ENCODE measurements at places on chromosomes 12 and 14.

GRCh38 chr12:84397263-84397662 is 515.3 kb downstream of the SLC6A15 start:
- H3K27me3 ChIP-seq, result no peaks in the 10 kb centered on the region
- DNase-seq, result no peak
- no peak overlapping the region for H3K4me3 ChIP-seq
- H3K27ac ChIP-seq, result no peak overlapping the region
- peaks cover 14% of the 10 kb centered on the region for H3K4me1 ChIP-seq

DNA sequence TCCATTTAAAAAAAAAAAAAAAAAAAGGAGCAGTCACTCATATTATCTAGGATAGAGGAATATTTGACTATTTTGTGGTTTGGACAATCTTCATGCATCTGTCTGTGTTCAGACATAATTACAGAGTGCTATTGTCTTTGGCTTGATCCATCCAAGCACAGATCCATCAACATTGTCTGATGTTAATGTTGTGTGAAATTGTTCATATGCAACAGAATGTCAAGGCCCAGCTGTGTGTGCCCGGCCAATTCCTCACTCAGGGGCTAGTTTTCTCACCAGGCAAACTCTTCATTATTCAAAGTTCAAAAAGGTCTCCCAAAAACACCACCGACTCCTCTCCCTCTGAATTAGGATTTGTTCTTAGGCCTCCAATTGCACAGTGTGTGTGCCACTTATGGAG is 324.9 kb upstream of the TMTC1 start:
- H3K36me3 ChIP-seq, result no peaks in the 10 kb centered on the region
- no peak for DNase-seq
- no peak overlapping the region for H3K27ac ChIP-seq
- no peaks in the 10 kb centered on the region for H3K27me3 ChIP-seq
- H3K4me3 ChIP-seq, result no peak overlapping the region
- H3K4me1 ChIP-seq, result no peaks in the 10 kb centered on the region

GRCh38 chr14:104689109-104689880 is at the start of gene INF2:
INF2 (plus strand) TSS chr14:104689618; CDS start chr14:104701366, 11,748 bp downstream.
- no peaks in the 10 kb centered on the region for H3K36me3 ChIP-seq
- no peaks in the 10 kb centered on the region for H3K27me3 ChIP-seq
- peaks cover 37% of the 10 kb centered on the region for H3K4me1 ChIP-seq
- H3K4me3 ChIP-seq, result peak within 1 kb of the TSS; percentile 66
- H3K27ac ChIP-seq, result peak within 1 kb of the TSS; percentile 39
- peak; percentile 58 for DNase-seq

GRCh38 chr14:96554315-96554910 is 52.2 kb downstream of the PAPOLA start:
- no peak overlapping the region for H3K27ac ChIP-seq
- H3K4me1 ChIP-seq, result no peaks in the 10 kb centered on the region
- H3K36me3 ChIP-seq, result peaks cover 32% of the 10 kb centered on the region
- H3K4me3 ChIP-seq, result no peak overlapping the region

DNA sequence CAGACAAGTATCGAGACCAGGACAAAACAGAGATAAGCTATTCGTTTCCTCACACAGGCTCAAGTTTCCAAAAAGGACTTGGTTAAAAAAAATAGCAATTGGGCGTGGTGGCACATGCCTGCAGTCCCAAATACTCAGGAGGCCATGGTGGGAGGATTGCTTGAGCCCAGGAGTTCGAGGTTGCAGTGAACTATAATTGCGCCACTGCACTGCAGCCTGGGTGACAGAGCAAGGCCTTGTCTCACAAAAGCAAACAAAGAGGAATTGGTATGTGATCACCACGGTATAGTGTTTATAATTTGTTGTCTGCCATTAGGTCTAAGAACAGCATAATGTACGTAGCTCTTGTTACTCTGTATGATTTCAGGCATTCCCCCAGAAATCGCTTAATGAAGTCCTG is 175.3 kb downstream of the DERA start:
- no peaks in the 10 kb centered on the region for H3K27me3 ChIP-seq
- DNase-seq, result no peak
- no peaks in the 10 kb centered on the region for H3K4me1 ChIP-seq
- H3K27ac ChIP-seq, result no peak overlapping the region
- no peak overlapping the region for H3K4me3 ChIP-seq

DNA sequence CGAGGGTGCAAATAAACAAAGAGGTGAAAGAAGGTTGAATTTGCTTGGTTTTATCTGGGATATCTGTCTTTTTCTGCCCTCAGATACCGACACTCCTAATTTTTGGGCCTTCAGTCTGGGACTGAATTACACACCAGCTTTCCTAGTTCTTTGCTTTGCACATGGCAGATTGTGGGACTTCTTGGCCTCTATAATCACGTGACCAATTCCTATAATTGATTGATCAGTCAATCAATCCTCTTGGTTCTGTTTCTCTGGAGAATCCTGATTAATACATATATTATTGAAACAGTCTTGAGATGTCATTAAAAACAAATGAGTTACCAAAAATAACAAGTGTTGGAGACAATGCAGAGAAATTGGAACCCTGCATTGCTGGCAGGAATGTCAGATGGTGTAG is 62.7 kb downstream of the SUDS3 start:
- no peak overlapping the region for H3K27ac ChIP-seq
- no peak overlapping the region for H3K4me3 ChIP-seq
- H3K4me1 ChIP-seq, result no peaks in the 10 kb centered on the region
- H3K36me3 ChIP-seq, result no peaks in the 10 kb centered on the region

DNA sequence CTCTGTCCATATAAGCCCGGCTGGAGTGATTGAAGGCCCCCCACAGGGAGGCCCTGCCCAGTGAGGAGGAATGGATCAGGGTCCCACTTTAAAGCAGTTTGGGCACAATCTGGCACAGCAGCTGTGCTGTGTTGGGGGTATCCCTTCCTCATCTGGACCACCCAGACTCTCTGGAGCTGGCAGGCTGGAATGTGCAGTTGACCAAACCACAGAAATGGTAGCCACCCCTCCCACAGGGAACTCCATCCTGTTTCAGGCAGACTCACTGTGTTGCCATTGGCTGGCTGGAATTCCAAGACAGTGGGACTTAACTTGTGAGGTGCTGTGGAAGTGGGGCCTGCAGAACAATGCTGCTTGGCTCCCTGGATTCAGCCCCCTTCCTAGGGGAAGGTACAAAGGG is 53.5 kb upstream of the YARS2 start:
- no peaks in the 10 kb centered on the region for H3K4me1 ChIP-seq
- no peaks in the 10 kb centered on the region for H3K27me3 ChIP-seq
- H3K27ac ChIP-seq, result no peak overlapping the region
- peaks cover 74% of the 10 kb centered on the region for H3K36me3 ChIP-seq
- no peak overlapping the region for H3K4me3 ChIP-seq

- no peak for DNase-seq
- H3K36me3 ChIP-seq, result no peaks in the 10 kb centered on the region
- peak overlapping the region; percentile 2 for H3K4me3 ChIP-seq
- H3K27ac ChIP-seq, result peak overlapping the region; percentile 100
Observed at GRCh38 chr12:52926596-52927234, 21.8 kb upstream of the KRT8 start.

DNA sequence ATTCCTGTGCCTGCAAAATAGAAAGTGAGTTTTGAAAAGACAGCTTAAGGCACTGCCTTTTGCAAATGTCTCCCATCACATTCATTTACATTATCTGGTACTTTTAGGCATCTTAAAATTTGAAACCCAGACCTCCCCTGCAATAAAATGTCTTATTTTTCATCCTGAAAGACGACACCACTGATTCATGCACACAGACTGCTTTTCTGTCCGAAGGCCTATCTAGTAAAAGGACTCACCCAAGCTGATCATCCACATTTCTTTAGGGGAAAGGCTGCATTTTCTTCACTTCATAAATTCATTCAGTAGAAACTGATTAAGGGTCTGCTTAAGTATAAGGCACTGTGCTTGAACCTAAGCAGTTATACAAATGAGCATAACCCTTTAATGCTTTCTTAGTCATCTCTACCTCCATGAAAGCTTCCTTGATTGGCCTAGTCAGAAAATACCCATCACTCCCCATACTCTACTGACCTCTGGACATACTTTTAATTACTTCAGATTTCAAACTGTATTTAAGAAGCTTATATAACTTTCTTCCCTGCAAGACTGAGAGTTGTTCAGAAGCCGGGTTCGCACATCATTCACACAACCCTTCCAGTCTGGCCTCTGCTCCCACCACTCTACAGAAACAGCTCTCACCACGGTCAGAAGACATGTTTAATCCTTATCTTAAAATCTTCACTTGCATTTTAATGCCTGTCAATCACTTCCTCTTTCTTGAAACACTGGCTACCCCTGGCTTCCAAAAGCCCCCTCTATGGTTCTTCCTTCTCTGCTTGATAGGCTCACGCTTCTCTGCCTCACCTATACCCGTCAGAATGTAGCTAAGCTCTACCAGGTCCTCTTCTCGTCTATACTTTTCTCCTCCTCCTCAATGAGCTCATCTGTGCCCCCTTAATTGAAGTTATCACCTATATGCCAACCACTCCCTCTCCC is 288.6 kb downstream of the MED13L start:
- no peak overlapping the region for H3K4me3 ChIP-seq
- peaks cover 35% of the 10 kb centered on the region for H3K36me3 ChIP-seq
- no peak for DNase-seq
- H3K27me3 ChIP-seq, result no peaks in the 10 kb centered on the region

GRCh38 chr12:48979602-48980388 is 1.7 kb downstream of the WNT1 start:
- H3K4me1 ChIP-seq, result peaks cover 37% of the 10 kb centered on the region
- peak overlapping the region; percentile 43 for H3K4me3 ChIP-seq
- DNase-seq, result no peak
- no peaks in the 10 kb centered on the region for H3K36me3 ChIP-seq
- H3K27ac ChIP-seq, result no peak overlapping the region

DNA sequence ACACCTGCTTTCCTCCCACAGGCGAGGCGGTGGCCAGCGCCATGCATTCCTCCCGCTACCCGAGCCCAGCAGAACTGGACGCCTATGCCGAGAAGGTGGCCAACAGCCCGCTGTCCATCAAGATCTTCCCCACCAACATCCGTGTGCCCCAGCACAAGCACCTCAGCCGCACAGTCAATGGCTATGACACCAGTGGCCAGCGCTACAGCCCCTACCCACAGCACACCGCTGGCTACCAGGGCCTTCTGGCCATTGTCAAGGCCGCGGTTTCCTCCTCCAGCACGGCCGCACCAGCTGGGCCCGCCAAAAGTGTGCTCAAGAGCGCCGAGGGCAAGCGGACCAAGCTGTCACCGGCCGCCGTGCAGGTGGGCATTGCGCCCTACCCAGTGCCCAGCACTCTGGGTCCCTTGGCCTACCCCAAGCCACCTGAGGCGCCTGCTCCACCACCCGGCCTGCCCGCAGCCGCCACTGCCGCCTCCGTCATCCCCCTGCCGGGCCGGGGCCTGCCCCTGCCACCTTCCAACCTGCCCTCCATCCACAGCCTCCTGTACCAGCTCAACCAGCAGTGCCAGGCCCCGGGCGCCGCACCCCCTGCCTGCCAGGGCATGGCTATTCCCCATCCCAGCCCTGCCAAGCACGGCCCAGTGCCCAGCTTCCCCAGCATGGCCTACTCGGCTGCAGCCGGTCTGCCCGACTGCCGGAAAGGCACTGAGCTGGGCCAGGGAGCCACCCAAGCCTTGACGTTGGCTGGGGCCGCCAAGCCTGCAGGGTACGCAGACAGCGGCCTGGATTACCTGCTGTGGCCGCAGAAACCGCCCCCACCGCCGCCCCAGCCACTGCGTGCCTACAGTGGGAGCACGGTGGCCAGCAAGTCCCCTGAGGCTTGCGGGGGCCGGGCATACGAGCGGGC is 54.6 kb downstream of the FAM222A start:
- H3K27ac ChIP-seq, result no peak overlapping the region
- no peak for DNase-seq
- H3K36me3 ChIP-seq, result no peaks in the 10 kb centered on the region
- no peak overlapping the region for H3K4me3 ChIP-seq
- H3K4me1 ChIP-seq, result no peaks in the 10 kb centered on the region
- peaks cover 2% of the 10 kb centered on the region for H3K27me3 ChIP-seq

- H3K4me3 ChIP-seq, result no peak overlapping the region
- no peak overlapping the region for H3K27ac ChIP-seq
- no peaks in the 10 kb centered on the region for H3K27me3 ChIP-seq
- no peak for DNase-seq
- peaks cover 3% of the 10 kb centered on the region for H3K4me1 ChIP-seq
- no peaks in the 10 kb centered on the region for H3K36me3 ChIP-seq
Observed at GRCh38 chr14:36756226-36756625, 94.6 kb downstream of the PAX9 start.

GRCh38 chr14:83470959-83471695 is 1937.5 kb upstream of the SEL1L start:
- no peak overlapping the region for H3K27ac ChIP-seq
- no peak for DNase-seq
- H3K36me3 ChIP-seq, result no peaks in the 10 kb centered on the region
- H3K4me3 ChIP-seq, result no peak overlapping the region

GRCh38 chr12:12899530-12900380 is 8.4 kb downstream of the GPRC5A start:
- no peak for DNase-seq
- no peak overlapping the region for H3K4me3 ChIP-seq
- peaks cover 57% of the 10 kb centered on the region for H3K4me1 ChIP-seq
- peaks cover 5% of the 10 kb centered on the region for H3K36me3 ChIP-seq
- H3K27me3 ChIP-seq, result no peaks in the 10 kb centered on the region
- H3K27ac ChIP-seq, result peak overlapping the region; percentile 17

- no peak overlapping the region for H3K27ac ChIP-seq
- no peaks in the 10 kb centered on the region for H3K4me1 ChIP-seq
- peaks cover 55% of the 10 kb centered on the region for H3K36me3 ChIP-seq
Observed at GRCh38 chr12:128801879-128802391, 21.8 kb downstream of the SLC15A4 start.

- H3K27me3 ChIP-seq, result peaks cover 12% of the 10 kb centered on the region
- no peak for DNase-seq
- H3K27ac ChIP-seq, result no peak overlapping the region
- no peak overlapping the region for H3K4me3 ChIP-seq
Observed at GRCh38 chr12:9223830-9224229, 15.6 kb upstream of the PZP start.

- H3K27me3 ChIP-seq, result no peaks in the 10 kb centered on the region
- H3K4me3 ChIP-seq, result no peak overlapping the region
- H3K27ac ChIP-seq, result no peak overlapping the region
- H3K4me1 ChIP-seq, result no peaks in the 10 kb centered on the region
- H3K36me3 ChIP-seq, result no peaks in the 10 kb centered on the region
Observed at GRCh38 chr12:21117995-21118394, 13.0 kb upstream of the SLCO1B1 start.

DNA sequence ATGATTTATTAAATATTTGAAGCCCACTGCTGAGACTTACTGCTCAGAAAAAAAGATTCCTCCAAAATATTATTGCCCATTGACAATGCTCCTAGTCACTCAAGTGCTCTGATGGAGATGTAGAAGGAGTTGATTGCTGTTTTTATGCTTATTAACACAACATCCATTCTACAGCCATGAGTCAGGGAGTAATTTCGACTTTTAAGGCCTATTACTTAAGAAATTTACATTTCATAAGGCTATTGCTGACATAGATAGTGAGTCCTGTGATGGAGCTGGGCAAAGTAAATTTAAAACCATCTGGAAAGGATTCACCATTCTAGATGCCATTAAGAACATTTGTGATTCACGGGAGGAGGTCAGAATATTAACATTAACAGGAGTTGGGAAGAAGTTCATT is 5.2 kb downstream of the KCNJ8 start:
- H3K27me3 ChIP-seq, result peaks cover 55% of the 10 kb centered on the region
- H3K27ac ChIP-seq, result no peak overlapping the region
- peaks cover 11% of the 10 kb centered on the region for H3K4me1 ChIP-seq
- no peak for DNase-seq
